ENCODE measurements at places on chromosomes 6 and 20. TPM values are rescaled to one million over a fixed set of nuclear protein-coding genes. Genes with fewer than 3 reads are reported as not detected.

Gene HCRTR2
- not detected for total RNA-seq

DNA sequence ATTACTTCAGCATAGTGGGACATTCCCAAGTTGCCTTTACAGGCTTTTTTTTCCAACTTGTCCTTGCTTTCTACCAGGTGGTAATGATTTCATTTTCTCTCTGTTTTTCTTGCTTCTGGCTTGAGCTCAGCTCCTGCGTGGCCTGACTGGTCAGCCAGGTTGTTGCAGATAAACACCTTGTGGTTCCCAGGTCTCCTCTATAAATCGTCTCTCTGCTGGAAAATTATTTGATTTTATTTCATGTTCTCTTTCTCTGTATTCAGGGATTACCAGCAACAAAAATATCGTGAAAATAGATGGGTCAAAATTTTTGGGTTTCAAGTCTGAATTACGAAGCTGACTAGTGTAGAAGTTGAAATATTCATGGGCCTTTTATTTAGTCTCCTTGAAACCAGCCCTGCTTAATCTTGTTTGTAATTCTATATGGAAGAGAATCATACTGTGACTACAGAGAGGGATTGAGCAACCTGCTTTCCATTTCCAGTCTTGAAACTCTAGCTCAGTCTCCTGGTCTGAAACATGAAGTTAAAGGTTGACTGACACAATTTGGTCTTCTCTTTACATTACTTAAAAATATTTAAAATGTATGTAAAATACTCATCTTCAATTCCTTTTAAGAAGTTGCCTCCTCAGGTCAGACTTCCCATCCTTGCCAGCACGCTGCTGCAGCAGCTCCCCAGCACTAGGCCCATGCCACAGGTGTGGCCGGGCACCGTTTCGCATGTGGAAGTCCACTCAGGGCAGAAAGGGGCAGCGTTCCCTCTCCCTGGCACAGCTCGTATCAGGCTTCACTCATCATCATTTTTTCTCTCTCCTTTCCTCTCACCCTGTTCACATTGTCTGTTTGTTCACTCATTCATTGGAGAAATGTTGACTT, 7.1 kb downstream of the DUSP22 start:
- H3K4me3 ChIP-seq, result no peak overlapping the region
- H3K27ac ChIP-seq, result no peak overlapping the region
- peaks cover 63% of the 10 kb centered on the region for H3K4me1 ChIP-seq
- DNase-seq, result no peak
- no peaks in the 10 kb centered on the region for H3K27me3 ChIP-seq
- H3K36me3 ChIP-seq, result no peaks in the 10 kb centered on the region

DNA sequence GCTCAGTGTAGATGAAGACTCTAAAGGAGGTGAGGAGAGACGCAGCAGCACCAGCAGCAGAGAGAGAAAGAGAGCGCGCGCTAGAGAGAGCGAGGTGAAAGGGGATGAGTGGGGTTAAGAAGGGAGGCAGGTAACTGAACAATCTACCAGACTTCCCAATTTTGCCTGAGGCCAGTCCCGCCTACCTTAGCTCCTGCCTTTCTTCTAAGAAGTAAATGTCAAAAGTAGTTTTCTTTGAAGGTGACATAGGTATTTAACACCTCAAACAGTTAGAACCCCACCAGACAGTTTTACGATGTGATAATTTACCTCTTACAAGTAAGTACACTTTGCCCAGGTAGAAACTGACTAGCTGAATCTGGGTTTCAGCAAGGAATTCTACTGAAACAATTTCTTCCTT, 132.0 kb upstream of the EEF1E1 start:
- no peak overlapping the region for H3K27ac ChIP-seq
- no peaks in the 10 kb centered on the region for H3K27me3 ChIP-seq
- H3K4me1 ChIP-seq, result no peaks in the 10 kb centered on the region
- no peak overlapping the region for H3K4me3 ChIP-seq

Gene CNKSR3
- total RNA-seq, result 11.9 TPM

DNA sequence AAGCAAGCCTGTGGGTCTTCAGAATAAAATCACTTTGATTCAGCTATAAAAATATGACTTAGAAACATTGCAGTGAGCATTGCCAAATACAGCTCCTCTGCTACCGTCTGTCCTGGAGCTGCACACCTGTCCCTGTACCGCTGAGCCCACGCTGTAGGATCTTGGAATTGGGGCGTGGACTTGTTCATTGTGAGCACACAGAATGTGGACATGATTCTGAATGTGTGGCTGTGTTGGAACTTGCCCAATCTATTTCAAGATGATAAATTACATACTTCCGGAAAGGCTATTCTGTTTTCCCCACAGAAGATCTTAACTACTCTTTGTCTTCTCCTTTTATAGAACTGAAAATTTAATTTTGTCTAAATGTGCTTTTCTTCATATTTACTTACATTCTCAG, 107.3 kb downstream of the UST start:
- H3K36me3 ChIP-seq, result no peaks in the 10 kb centered on the region
- H3K4me1 ChIP-seq, result peaks cover 15% of the 10 kb centered on the region
- H3K27me3 ChIP-seq, result no peaks in the 10 kb centered on the region
- H3K4me3 ChIP-seq, result no peak overlapping the region
- no peak overlapping the region for H3K27ac ChIP-seq

Gene PPP1R3D
- total RNA-seq, result 8.2 TPM
